ENCODE measurements at places on chromosomes 7 and 10. TPM values are rescaled to one million over a fixed set of nuclear protein-coding genes. Genes with fewer than 3 reads are reported as not detected.

GRCh38 chr7:11858026-11858425 lies 26.0 kb upstream of the THSD7A start:
- DNase-seq, result no peak
- no peak overlapping the region for H3K27ac ChIP-seq
- H3K4me1 ChIP-seq, result no peaks in the 10 kb centered on the region
- H3K36me3 ChIP-seq, result no peaks in the 10 kb centered on the region
- no peaks in the 10 kb centered on the region for H3K27me3 ChIP-seq

Gene HNRNPH3
- total RNA-seq, result 113 TPM

Gene NEBL
- total RNA-seq, result 26.3 TPM

DNA sequence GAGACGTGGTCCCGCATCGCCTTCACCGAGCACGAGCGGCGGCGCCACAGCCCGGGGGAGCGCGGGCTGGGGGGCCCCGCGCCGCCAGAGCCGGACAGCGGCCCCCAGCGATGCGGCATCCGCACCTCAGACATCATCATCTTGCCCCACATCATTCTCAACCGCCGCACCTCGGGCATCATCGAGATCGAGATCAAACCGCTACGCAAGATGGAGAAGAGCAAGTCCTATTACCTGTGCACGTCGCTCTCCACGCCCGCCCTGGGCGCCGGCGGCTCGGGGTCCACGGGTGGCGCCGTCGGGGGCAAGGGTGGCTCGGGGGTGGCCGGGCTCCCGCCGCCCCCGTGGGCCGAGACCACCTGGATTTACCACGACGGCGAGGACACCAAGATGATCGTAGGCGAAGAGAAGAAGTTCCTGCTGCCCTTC lies 737 bp downstream of the CNNM2 start:
- no peaks in the 10 kb centered on the region for H3K27me3 ChIP-seq
- no peaks in the 10 kb centered on the region for H3K36me3 ChIP-seq
- peak overlapping the region; percentile 87 for H3K4me3 ChIP-seq
- no peak for DNase-seq
- H3K27ac ChIP-seq, result peak overlapping the region; percentile 93
- peaks cover 29% of the 10 kb centered on the region for H3K4me1 ChIP-seq

GRCh38 chr10:43411536-43411935 lies 2.5 kb upstream of the HNRNPF start:
- peaks cover 5% of the 10 kb centered on the region for H3K4me1 ChIP-seq
- no peak overlapping the region for H3K4me3 ChIP-seq
- H3K27ac ChIP-seq, result no peak overlapping the region
- no peaks in the 10 kb centered on the region for H3K27me3 ChIP-seq
- DNase-seq, result peak; percentile 54
